SJSA1 (cell line): ENCODE measurements at places on chromosomes 1 and 21. TPM values are rescaled to one million over a fixed set of nuclear protein-coding genes. Genes with fewer than 3 reads are reported as not detected.

The IRF6 gene
- not detected in 2 replicates for total RNA-seq

GRCh38 chr1:34761776-34762307 is 2.3 kb downstream of the GJB4 start:
- DNase-seq = no peak
- no peak overlapping the region for H3K4me3 ChIP-seq
- H3K27me3 ChIP-seq = no peaks in the 10 kb centered on the region
- no peaks in the 10 kb centered on the region for H3K36me3 ChIP-seq

DNA sequence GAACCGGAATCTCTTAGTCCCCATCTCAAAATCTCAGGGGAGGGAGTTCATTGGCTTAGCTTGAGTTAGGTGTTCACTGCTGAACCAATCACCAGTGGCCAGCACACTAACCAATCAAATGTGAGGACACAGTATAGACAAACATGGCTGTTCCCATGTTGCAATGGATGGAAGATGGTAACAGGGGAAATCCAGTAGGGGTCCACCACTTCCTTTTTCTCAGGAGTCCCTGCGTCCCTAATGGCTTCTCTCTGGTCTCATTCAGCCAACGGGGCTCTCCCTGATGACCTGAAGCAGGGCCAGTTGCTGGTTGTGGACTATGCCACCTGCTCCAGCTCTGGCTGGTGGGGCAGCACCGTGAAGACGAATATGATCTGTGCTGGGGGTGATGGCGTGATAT is 9.7 kb downstream of the CELA2B start:
- H3K36me3 ChIP-seq = no peaks in the 10 kb centered on the region
- no peak for DNase-seq
- no peaks in the 10 kb centered on the region for H3K27me3 ChIP-seq
- H3K27ac ChIP-seq = no peak overlapping the region
- no peak overlapping the region for H3K4me3 ChIP-seq
- no peaks in the 10 kb centered on the region for H3K4me1 ChIP-seq

DNA sequence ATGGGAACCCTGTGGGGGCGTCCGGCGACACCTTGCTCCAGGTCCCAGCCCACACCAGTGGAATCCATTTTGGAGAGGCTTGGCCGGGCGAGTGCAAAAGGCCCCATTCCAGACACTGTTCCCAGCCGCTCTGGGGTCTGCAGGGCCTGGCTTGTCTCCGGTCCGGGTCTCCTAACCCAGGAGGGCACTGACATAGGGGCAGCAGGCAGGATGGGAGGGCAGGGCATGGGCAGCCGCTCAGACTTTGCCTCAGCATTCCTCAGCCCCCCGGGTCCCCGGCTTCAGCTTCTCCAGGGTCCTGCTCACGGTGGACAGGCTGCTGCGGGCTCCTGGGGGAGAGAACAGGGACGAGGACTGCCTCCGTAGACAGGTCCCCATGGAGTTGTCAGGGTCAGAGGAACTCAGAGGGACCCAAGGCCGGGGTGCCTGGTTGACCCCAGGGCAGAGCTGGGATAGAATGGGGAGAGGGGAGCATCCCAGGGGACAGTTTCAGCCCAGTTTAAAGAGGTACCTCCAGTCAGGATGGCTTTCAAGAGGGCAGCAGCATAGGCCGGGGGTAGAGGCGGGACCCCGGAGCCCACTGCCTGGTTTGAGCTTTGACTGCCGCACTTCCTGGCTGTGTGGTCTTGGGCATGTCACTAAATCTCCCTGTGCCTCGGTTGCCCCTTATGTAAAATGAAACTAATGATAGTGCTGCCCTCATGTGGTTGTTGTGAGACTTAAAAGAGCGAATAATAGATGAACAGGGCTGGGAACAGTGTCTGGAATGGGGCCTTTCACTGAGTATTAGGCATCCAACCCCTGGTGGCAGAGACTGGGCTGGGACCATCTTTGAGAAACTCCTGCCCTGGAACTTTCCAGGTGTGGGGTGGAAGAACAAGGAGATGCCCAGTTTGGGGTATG is 3.7 kb downstream of the KNCN start:
- H3K4me3 ChIP-seq = no peak overlapping the region
- DNase-seq = no peak
- H3K27ac ChIP-seq = no peak overlapping the region

GRCh38 chr1:157080714-157081113 is 18.9 kb downstream of the ETV3L start:
- DNase-seq = no peak
- H3K27me3 ChIP-seq = peaks cover 9% of the 10 kb centered on the region; the same call in 1 of the 2 replicates
- H3K27ac ChIP-seq = no peak overlapping the region

DNA sequence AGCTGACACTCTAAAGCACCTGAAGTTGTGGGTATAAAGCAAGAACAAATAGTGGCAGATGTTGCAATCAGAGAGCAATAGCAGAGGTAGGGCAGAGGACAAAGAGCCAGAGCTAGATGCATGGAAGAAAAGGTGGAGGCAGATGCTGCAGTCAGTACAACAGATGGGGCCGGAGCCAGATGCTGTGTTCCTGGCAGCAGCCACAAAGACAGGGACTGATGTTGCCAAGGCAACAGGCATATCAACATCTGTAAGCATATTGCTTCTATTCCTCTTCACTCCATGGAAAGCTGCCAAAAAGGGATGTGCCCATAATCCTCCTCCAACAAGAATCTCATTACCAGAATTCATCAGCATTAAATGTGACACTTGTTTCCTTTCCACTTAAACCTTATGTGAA is 108.0 kb downstream of the TNNI3K start:
- no peaks in the 10 kb centered on the region for H3K4me1 ChIP-seq
- no peak for DNase-seq
- no peaks in the 10 kb centered on the region for H3K27me3 ChIP-seq

- H3K27me3 ChIP-seq = peaks cover 17% of the 10 kb centered on the region
- no peak for DNase-seq
- no peaks in the 10 kb centered on the region for H3K36me3 ChIP-seq
- H3K27ac ChIP-seq = no peak overlapping the region
- no peak overlapping the region for H3K4me3 ChIP-seq
These were observed 2.7 kb upstream of the SLC30A10 start for GRCh38 chr1:219931033-219931432.

- DNase-seq = no peak
- H3K36me3 ChIP-seq = no peaks in the 10 kb centered on the region
- no peaks in the 10 kb centered on the region; the same call in 1 of the 2 replicates for H3K27me3 ChIP-seq
- H3K27ac ChIP-seq = no peak overlapping the region
These were observed 213.5 kb downstream of the KCTD3 start for GRCh38 chr1:215780641-215781040.

- H3K4me1 ChIP-seq = peaks cover 22% of the 10 kb centered on the region
- no peaks in the 10 kb centered on the region for H3K27me3 ChIP-seq
- H3K4me3 ChIP-seq = peak overlapping the region; percentile 59
- H3K27ac ChIP-seq = peak overlapping the region; percentile 58
These were observed 553 bp downstream of the TTF2 start for GRCh38 chr1:117060441-117061317.

The CRYAA gene
- total RNA-seq = not detected in 2 replicates

The HAO2 gene
- not detected in 2 replicates for total RNA-seq

GRCh38 chr1:230195199-230195598 is 128.2 kb downstream of the GALNT2 start:
- 0 out of 2 replicates have a peak, but pooled peaks cover 6% of the 10 kb centered on the region for H3K4me1 ChIP-seq
- H3K27ac ChIP-seq = no peak overlapping the region

GRCh38 chr1:100699744-100700143 is 19.8 kb upstream of the VCAM1 start:
- DNase-seq = no peak
- H3K4me3 ChIP-seq = no peak overlapping the region

GRCh38 chr1:242731446-242731845 is 206.9 kb upstream of the PLD5 start:
- H3K27me3 ChIP-seq = no peaks in the 10 kb centered on the region; the same call in 1 of the 2 replicates
- no peaks in the 10 kb centered on the region for H3K4me1 ChIP-seq
- no peak overlapping the region for H3K4me3 ChIP-seq
- H3K36me3 ChIP-seq = no peaks in the 10 kb centered on the region
- H3K27ac ChIP-seq = no peak overlapping the region

- no peaks in the 10 kb centered on the region for H3K27me3 ChIP-seq
- DNase-seq = no peak
- H3K36me3 ChIP-seq = no peaks in the 10 kb centered on the region
- H3K27ac ChIP-seq = no peak overlapping the region
- no peak overlapping the region for H3K4me3 ChIP-seq
These were observed 423.4 kb upstream of the CHRM3 start for GRCh38 chr1:238962941-238963340.

The FALEC gene
- not detected in 2 replicates for total RNA-seq

GRCh38 chr1:180117764-180118116 is 36.9 kb upstream of the QSOX1 start:
- peak; percentile 61 for DNase-seq
- no peaks in the 10 kb centered on the region for H3K27me3 ChIP-seq
- peaks cover 8% of the 10 kb centered on the region for H3K36me3 ChIP-seq

The PM20D1 gene
- total RNA-seq = not detected in 2 replicates

DNA sequence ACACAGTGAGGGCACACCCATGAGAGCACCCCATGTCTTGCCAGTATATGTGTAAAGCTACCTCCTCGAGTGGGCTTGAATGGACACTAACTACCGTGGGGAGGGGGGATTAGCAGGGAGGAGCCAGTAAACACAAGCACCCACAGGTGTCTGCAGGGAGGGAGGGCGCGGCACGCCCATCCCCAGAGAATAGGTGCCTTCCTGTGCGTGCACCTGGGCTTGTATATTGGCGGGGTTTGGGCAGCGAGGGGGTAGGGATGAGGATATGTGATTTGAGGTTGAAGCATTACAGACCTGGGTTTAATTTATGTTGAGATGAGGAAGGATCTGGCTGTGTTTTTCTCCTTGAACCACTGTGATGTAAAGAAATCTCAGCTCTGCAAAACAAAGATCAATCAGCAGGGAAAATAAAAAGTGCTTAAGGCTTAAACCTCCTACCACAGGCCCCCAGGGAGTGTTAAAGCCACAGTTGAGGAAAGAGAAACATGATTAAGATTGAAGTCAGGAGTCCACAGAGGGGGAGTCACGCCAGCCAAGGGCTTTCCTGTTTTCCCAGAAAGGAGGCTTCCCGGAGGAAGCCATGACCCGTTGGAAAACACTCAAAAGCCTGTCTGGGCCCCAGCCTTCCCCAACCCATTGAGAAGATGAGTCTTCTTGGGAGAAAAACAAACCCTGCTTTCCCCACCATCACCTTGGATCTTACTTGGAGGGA is 80.0 kb downstream of the CAMK2N1 start:
- no peaks in the 10 kb centered on the region for H3K36me3 ChIP-seq
- no peak overlapping the region; the same call in 1 of the 2 replicates for H3K27ac ChIP-seq
- no peaks in the 10 kb centered on the region for H3K27me3 ChIP-seq
- peak; percentile 51 for DNase-seq

DNA sequence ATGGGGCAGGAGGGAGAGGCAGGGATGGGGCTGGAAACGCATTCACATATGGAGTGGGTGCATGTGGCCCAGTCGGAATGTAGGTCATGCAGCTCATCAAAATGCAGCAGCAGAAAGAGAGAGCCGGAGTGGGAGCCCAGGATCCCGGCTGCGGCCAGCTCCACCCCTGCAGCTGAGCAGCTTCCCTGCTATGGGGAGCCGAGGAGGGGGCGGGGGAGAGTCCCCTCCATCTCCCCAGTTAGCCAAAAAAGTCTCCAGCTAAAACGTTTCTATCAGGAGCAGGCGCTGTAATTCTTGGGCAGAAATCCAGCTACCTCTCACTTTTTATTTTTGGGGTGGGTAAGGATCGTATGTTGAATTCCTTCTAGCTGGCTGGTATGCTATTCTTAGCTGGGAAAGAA is 39.7 kb downstream of the MRPL37 start:
- H3K4me1 ChIP-seq = peaks cover 48% of the 10 kb centered on the region
- H3K27me3 ChIP-seq = no peaks in the 10 kb centered on the region
- H3K36me3 ChIP-seq = peaks cover 64% of the 10 kb centered on the region

The CYP4A22 gene
- not detected in 2 replicates for total RNA-seq

- H3K27ac ChIP-seq = no peak overlapping the region
- peak; percentile 37 for DNase-seq
- peaks cover 22% of the 10 kb centered on the region for H3K4me1 ChIP-seq
- H3K27me3 ChIP-seq = no peaks in the 10 kb centered on the region
- H3K4me3 ChIP-seq = no peak overlapping the region
- H3K36me3 ChIP-seq = no peaks in the 10 kb centered on the region
These were observed 15.2 kb downstream of the KIF1B start for GRCh38 chr1:10225573-10225972.

DNA sequence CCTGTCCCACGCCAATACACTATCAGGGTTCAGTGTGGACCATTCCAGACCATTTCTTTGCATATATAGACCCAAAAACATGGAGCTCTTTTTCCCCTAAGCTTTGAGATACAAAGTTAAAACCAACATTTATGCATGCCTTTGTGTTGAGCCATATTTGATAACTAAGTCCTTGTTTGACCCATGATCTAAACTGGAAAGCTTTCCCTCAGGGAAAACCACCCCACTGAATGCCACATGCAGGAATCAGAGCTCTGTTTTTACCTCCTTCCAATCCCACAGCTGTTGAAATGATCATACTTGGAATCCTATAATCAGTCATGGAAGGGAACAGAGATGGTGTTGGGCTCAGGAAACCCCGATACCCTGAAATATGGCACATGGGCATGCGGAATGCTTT is 14.8 kb upstream of the SLC45A1 start:
- H3K4me3 ChIP-seq = no peak overlapping the region
- H3K4me1 ChIP-seq = peaks cover 4% of the 10 kb centered on the region; the same call in 1 of the 2 replicates
- no peak overlapping the region for H3K27ac ChIP-seq
- no peak for DNase-seq

DNA sequence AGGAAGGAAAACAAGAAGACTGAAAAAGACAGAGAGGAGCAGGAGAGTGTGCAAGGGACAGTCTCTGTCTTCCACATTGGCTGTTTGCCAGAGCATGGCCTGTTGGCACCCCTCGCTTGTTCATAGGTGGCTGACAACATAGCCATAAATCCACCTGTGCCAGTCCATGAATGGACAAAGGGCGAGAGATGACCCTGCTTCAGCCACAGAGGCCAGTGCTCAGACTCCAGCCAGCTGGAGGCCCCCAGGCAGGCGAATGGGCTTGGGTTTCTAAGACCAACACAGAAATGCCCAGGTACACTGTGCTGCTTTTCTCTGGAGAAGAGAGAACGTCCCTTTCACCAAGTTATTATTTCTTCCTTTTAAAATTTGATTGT is 60.6 kb downstream of the RIPK4 start:
- H3K4me1 ChIP-seq = peaks cover 7% of the 10 kb centered on the region
- no peaks in the 10 kb centered on the region for H3K27me3 ChIP-seq
- H3K36me3 ChIP-seq = no peaks in the 10 kb centered on the region
- DNase-seq = peak; percentile 9

GRCh38 chr1:67429011-67429527 is 1.1 kb downstream of the SERBP1 start:
- H3K4me3 ChIP-seq = peak overlapping the region; percentile 59
- H3K36me3 ChIP-seq = peaks cover 57% of the 10 kb centered on the region
- H3K27ac ChIP-seq = peak overlapping the region; percentile 71
- peak; percentile 30 for DNase-seq
- no peaks in the 10 kb centered on the region for H3K27me3 ChIP-seq
- H3K4me1 ChIP-seq = peaks cover 23% of the 10 kb centered on the region

The PEF1 gene
- 68.6 and 76.2 TPM in 2 replicates for total RNA-seq

GRCh38 chr1:115219927-115220326 is 118.1 kb downstream of the NGF start:
- H3K36me3 ChIP-seq = no peaks in the 10 kb centered on the region
- no peak for DNase-seq
- no peaks in the 10 kb centered on the region for H3K4me1 ChIP-seq
- no peak overlapping the region for H3K4me3 ChIP-seq

The PRAMEF13 gene
- total RNA-seq = not detected in 2 replicates
